Stimulated activated CD8-positive, alpha-beta memory T cell treated with anti-CD3 and anti-CD28 coated beads, Interleukin-4, amount 100 ng/mL, for 1 hour (primary cell): ENCODE measurements at places on chromosomes 1 and 21.

DNA sequence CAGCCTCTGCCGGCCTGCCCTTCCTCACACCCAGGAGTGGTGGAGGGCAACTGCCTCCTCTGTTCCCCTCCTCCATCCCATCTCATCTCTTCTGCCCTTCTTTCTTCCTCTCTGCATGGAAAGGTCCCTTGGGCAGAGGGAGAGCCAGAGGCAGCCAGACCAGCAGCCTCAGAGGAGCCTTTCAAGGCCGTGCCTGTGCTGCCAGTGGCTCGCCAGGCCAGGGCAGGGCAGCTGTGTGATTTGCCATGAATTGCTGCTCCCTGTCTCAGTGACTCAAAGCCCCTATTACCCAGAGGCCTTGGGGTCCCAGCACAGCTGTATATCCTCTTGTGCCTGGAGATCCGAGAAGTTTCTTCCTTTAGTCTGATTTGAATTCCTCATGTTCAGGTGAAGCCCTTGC is 21.9 kb downstream of the TMCC2 start:
- no peak for DNase-seq

DNA sequence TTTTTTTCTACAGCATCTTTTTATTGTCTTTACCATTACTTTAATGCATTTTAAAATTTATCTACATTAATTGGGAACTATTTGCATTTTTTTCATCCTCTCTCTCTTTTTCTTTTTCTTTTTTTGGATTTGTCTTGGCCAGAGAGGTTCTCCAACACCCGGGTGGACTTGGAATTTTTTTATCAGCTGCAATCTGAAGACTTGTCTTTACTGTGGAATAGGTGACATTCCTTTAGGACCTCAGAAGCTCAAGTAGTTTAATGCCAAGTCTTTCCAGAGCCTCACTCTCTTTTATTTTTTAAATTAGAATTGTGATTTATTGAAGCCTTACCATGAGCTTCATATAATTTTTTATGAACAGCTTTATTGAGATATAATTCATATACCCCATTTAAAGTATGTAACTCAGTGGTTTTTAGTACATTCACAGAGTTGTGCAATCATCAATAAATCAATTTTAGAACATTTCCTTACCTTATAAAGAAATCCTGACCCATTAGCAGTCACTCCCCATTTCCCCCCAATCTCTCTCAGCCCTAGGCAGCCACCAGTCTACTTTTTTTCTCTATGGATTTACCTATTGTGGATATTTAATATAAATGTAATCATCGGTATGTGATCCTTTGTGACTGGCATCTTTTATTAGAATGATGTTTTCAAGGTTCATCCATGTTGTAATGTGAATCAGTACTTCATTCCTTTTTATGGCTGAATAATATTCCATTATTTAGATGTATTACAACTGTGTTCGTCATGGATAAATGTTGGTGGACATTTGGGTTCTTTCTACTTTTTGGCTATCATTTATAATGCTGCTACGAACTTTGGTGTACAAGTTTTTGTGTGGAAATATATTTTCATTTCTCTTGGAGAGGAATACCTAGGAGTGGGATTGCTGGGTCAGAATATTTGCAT is 6.2 kb downstream of the TUFT1 start:
- no peak for DNase-seq

GRCh38 chr1:147109762-147110161 is 62.5 kb downstream of the PRKAB2 start:
- DNase-seq: no peak

DNA sequence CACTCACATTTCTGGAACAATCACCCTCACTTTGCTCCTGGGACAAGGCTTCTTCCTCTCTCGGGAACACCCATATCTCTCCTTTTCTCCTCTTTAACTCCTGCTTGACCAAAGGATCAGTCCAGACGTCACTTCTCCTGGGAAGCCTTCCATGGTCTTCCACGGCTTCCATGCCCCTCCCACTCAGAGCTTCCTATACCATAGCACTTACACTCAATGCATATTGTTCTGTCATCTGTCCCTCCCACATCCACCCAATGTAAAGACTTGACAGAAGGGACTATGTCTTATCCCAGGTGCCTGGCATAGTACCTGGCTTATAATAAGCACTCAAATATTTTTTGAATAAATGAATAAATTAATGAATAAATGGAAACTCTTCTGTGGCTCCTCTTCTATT is 28.2 kb downstream of the CD34 start:
- no peak for DNase-seq

- DNase-seq: no peak
Measured at GRCh38 chr1:33370301-33370700, 49.4 kb upstream of the A3GALT2 start.

GRCh38 chr1:62092110-62092509 is 102.5 kb upstream of the L1TD1 start:
- no peak for DNase-seq

DNA sequence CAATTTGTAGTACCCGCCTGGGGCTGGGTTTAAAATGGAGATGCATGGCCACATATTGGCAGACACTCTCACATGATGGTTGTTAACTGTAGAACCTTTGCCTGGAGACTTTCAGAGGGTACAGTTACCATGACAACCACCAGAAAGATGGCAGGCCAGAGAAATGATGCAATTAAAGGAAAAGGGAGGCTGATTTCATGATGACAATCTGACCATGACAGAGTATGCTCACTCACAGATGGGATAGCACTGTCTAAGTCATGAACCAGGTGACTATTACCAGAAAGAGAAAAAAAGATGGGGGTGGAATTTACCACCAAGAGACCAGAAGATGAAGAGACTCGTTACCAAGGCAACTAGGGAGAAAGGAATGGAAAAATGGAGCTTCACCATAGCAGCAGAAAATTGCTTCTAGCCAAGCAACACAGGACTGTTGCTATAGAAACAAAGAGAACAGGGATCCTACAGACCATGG is 3.5 kb upstream of the TRIT1 start:
- DNase-seq: no peak

GRCh38 chr1:59143811-59144210 is 153.1 kb upstream of the FGGY start:
- DNase-seq: no peak

GRCh38 chr1:12163210-12163609 is 3.6 kb upstream of the TNFRSF1B start:
- DNase-seq: no peak

DNA sequence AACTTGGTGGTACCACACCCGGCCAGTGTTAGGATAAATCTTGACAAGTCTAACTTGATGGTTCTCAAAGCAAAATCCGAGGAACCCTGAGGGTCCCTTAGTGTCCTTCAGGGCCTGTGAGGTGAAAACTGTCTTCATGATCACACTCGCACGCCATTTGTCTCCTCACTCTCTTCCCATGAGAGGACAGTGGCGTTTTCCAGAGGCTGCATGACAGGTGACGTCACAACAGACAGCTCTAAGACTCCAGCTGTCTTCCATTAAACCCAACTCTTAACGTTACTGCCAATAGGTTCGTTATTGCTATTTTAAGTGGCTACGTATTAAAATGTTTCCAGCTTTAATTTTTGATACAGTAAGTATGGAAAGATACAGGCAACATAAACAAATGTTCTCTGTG is 13.8 kb downstream of the CFAP74 start:
- DNase-seq: no peak
